ENCODE measurements at places on chromosomes 16 and 17. TPM values are rescaled to one million over a fixed set of nuclear protein-coding genes. Genes with fewer than 3 reads are reported as not detected.

Gene PIRT
- total RNA-seq: not detected

Gene NME4
- total RNA-seq: 24.2 TPM

Gene OTOP3
- not detected for total RNA-seq

Gene RAB11FIP4
- total RNA-seq: 38.2 TPM

Gene TBC1D3K
- total RNA-seq: not detected

Gene SAT2
- total RNA-seq: 15.6 TPM

Gene SKAP1
- 73.9 TPM for total RNA-seq

Gene ABCA5
- total RNA-seq: 13.2 TPM

Gene MEFV
- not detected for total RNA-seq

Gene KCNJ16
- total RNA-seq: not detected

Gene TBC1D3B
- 9.0 TPM for total RNA-seq

Gene WNT9B
- not detected for total RNA-seq

Gene ZFPM1
- total RNA-seq: 18.0 TPM

Gene GPR179
- total RNA-seq: not detected

Gene CDK5R1
- total RNA-seq: 10.2 TPM

Gene NGFR
- not detected for total RNA-seq

Gene C16orf54
- 22.4 TPM for total RNA-seq

Gene PTX4
- not detected for total RNA-seq

Gene EFCAB5
- total RNA-seq: 0.54 TPM
